ENCODE measurements at places on chromosomes 3 and 15.

DNA sequence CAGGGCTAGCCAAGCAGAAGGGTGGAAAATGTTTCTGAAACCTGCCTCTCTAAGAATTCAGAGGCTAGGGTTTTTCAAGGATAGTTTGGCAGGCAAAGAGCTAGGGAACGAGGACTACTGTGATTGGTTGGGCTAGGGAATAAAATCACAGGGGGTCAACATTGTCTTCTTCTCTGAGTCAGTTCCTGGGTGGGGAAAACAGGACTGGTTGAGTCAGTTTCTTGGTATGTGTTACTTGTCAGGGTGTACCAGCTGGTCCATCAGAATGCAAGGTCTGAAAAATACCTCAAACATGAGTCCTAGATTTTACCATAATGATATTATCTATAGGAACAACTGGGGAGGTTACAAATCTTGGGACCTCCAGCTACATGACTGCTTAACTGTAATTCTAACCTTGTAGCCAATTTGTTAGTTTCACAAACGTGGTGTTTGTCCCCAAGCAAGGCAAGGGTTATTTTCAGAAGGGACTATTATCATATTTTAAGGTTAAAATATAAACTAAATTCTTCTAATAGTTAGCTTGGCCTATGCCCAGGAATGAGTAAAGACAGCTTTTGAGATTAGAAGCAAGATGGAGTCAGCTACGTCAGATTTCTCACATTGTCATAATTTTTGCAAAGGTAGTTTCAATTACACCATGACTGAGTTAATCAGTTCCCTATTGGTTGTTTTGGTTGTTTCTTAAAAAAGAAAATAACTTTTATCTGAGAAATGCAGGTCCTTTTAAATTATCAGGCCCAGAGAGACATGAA lies 231.5 kb downstream of the ALCAM start:
- no peak for DNase-seq

DNA sequence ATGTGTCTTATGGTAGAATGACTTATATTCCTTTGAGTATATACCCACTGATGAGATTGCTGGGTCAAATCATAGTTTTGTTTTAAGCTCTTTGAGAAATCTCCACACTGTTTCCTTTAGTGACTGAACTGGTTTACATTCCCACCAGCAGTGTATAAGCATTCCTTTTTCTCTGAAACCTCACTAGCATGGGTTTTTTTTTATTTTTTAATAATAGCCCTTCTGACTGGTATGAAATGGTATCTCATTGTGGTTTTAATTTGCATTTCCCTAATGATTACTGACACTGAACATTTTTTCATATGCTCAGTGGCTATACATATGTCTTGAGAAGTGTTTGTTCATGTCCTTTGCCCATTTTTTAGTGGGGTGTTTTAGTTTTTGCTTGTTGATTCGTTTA lies 494.3 kb downstream of the SQOR start:
- DNase-seq: no peak

DNA sequence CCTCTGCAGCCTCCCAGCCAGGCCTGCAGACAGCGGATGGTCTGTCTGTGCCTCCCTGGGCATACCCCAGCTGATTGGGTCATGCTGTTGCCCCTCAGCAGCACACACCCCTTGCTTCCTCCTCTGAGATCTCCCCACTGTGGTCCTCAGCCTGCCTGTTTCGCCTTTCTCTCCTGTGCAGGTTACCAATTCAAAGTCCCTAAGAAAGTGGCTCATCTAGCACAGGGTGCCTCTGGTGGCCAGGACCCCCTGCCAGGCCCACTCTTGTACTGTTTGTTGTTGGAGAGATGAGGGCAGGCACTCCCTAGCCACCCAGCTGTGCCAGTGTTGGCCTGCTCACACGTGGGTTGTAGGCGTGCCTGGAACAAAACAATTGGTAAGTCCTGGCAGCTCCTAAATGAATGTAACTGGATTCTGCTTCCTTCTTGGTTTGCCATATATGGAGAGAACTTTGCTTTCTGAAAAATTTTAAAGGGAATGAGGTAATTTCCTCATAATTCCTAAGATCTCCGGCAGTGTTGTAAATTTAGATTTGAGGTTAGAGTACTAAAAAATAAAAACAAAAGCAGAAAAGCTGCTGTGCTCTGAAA lies 213.2 kb upstream of the IL12A start:
- DNase-seq: peak; percentile 18

- no peak for DNase-seq
These were observed 33.7 kb upstream of the BCL2L10 start for GRCh38 chr15:52146261-52146660.

GRCh38 chr15:49023354-49023753 lies 22.9 kb downstream of the SECISBP2L start:
- no peak for DNase-seq

GRCh38 chr3:63400246-63400860 lies 122.2 kb downstream of the SYNPR start:
- DNase-seq: no peak

DNA sequence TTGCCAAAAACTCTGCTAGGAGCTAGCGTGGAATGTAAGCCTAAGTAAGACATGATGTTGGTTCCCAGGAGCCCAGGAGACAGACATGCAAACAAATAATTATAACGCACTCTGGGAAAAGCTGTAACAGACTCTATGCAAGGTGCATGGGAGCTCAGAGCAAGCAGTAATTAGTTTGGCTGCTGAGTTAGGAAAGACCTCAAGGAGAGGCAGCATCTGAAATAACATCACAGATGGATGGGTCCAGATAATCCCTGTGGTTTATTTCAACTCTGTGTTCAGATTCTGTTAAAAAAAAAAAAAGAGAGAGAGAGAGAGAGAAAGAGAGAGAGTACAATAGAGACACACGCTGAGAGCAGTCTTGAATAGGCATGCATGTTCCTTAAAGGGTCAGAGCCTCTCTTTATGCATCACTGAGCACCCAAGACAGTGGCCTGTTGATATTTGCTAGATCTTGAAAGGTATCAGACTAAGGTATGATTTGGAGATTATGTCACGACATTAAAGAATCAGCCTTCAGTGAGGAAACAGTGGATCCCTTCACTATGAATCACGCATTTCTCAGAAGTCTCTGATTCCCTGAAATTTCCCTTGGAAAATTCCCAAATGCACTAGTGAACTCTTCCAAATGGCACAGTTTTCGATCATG lies 124.4 kb upstream of the LIPC start:
- peak; percentile 56 for DNase-seq

DNA sequence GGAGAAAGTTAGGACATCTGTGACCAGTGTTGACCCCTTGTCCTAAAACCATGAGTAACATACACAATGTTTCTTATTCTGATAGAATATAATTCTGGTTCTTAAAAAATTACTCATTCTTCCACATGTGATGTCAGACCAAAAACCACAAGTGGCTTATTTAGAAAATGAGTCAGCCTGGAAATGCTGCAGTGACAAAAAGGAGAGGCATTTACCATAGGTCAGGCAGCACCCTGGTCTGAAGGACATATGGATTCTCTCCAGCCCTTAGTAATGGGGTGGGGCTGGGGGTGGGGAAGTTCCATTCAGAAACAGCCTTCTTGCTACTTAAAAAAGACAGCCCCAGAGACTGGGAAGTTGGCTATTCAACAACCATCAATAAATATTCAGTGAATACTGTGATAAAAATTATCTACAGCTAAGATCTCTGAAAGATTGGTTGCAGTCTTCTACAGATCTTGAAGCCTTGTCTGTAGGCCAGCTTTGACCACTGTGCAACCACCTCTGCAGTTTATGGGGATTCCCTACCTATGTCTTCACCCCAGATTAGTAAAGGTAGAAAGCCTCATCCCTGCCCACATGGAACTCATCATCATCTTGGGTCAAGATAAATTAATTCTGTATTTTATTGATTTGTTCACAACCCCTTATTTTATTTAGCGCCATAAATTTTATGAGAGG lies 34.9 kb upstream of the TIMP4 start:
- DNase-seq: no peak

DNA sequence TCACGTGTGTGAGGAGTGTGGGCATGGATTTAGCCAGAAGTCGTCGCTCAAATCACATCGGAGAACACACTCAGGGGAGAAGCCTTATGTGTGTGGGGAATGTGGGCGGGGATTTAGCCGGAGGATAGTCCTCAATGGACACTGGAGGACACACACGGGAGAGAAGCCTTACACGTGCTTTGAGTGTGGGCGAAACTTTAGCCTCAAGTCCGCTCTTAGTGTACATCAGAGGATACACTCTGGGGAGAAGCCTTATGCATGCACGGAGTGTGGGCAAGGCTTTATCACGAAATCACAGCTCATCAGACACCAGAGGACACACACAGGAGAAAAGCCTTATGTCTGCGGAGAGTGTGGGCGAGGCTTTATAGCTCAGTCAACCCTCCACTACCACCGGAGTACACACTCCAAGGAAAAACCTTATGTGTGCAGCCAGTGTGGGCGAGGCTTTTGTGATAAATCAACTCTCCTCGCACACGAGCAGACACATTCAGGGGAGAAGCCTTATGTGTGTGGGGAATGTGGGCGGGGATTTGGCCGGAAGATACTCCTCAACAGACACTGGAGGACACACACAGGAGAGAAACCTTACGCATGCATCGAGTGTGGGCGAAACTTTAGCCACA lies 28.1 kb downstream of the ZNF589 start:
- no peak for DNase-seq

GRCh38 chr3:127763816-127764215 lies 58.5 kb downstream of the MGLL start:
- DNase-seq: no peak

- no peak for DNase-seq
These were observed 6.3 kb downstream of the CSK start for GRCh38 chr15:74788042-74788682.

DNA sequence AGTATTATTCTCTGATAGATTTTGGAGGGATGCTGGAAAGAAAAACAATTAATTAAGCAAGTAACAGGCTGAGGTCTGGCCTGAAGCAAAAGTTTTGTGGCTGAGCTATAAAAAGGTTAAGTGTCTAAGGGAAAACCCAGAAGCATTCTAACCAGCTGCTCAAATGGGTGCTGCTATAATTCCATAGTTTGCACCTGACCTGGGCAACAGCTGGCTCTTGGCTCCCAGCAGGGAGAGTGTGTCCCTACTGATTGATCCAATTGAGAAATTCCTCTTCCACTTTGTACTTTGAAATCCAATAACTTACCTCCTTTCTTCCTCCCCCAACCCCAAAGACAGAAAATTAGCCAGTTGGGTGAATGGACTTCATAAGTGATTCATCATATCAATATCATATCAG lies 27.7 kb upstream of the SMAD3 start:
- no peak for DNase-seq

GRCh38 chr3:133197619-133198018 lies 159.4 kb downstream of the TMEM108 start:
- DNase-seq: no peak

DNA sequence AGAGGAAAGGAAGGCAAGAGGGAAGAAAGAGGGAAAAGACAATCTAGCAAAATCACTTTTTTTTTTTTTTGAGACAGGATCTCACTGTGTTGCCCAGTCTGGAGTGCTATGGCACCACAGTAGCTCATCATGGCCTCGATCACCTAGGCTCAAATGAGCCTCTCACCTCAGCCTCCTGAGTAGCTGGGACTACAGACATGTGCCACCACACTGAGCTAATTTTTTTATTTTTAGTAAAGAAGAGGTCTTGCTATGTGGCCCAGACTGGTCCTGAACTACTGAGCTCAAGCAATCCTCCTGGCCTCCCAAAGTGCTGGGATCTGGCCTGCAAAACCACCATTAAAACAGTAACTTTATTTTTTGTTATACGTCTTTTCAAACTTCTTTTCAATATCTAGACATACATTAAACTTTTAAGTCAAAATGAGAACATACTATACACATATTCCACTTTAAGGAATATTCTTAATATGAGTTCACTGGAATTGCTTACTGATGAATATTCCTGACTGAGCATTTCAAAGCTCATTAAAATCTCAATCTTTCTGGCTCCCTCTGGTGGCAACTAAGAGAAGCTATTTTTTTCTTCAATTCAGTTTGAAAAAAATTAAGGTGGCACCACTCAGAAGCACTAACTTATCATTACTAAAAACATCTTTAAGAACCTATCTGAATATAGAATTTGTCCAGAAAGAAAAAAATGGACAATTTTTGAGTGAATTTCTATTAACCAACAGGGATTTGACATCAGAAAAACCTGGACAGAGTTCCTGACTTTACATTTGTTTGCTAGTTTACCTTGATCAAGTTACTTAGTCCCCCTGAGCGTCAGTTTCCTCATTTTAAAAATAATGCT lies 40.9 kb downstream of the UACA start:
- DNase-seq: peak; percentile 9

DNA sequence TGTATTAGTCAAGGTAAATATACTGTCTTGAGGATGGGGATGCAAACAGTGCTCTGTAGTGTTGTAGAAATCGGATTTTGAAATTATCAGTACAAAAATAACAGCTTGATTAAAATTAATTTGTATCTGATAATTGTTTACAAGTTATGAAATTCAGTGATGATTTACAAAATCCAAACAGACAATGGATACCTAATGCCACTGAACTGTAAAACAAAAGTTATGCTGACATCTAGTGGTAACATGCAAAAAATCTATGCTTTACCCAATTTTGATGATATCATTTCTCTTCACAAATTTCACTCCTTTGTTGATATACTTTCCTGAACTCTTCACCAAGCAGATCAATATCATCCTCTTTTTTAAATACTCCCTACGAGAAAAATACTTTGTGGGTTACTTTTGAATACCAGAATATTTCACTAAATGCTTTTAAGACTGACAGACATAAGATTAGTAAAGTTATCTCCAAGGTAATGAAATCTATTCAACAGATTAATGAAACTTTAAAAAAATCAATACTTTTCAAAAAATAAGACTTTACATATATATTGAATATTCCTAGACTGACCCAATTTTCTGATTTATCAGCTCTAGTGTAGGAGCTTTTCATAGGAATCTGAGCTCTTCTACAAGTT lies 36.0 kb downstream of the MNS1 start:
- DNase-seq: peak; percentile 8

DNA sequence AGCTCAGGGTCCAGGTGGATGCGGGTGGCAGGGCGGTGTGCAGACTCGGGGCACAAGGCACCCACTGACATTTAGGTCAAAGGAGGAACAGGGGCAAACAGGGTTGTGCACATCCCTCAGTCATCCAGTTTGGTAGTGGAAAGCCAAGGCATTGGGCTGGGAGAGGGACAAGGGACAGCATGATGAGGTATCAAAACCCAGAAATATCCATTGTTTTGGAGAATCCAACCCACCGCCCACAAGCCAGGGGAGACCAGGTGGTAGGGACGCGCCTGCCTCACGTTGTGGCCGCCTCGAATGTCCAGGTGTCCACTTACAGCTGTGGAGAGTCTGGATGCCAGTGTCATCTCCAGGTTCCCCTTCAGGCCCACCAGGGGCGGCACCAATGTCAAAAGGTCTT lies 33.3 kb downstream of the SLC41A3 start:
- DNase-seq: no peak

Measured in NCI-H748 treated with DMSO at 0.1 percent for 48 hours (cell line).